ENCODE measurements at places on chromosomes 6 and 20.

GRCh38 chr6:56807326-56807988 is 147.4 kb upstream of the BEND6 start:
- DNase-seq: no peak

GRCh38 chr20:15166744-15167143 is 829.3 kb upstream of the FLRT3 start:
- no peak for DNase-seq

DNA sequence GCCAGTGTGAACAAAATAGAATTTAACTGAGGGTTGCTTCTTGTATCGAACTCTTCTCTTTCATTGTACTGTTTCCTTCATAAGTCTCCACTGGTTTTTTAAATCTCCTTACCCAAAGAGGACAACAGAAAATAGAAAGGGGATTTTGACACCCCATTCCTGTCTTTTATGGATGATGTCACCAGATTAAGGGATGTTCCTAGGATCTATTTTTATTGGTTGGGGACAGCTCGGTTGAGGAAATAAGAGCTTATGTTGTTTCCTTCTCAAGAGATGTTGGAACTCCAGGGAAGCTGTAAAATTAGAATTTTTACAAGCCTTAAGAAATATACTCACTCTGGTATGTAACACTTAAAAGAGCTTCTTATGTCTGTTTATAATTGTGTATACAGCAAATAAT is 171.5 kb downstream of the PHF3 start:
- no peak for DNase-seq

GRCh38 chr6:130913120-130913519 is 85.9 kb downstream of the SMLR1 start:
- no peak for DNase-seq

DNA sequence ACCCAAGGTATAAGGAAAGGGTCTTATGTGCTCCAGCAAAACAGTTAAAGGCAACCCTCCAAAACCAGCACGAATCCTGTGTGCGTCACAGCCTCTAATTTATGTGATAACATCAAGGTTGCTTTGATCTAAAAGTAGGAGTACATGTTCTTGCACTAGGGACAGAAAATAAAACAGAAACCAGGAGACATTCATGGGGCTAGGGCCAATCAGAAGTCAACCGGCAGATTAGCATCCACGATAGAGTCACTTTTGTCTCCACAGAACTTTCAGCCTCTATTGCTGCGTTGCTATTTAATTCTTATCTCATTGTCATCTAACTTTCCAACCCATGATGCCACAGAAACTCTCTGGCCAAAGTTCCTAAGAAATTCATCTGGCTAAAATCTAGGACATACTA is 178.8 kb upstream of the PTCHD4 start:
- no peak for DNase-seq

DNA sequence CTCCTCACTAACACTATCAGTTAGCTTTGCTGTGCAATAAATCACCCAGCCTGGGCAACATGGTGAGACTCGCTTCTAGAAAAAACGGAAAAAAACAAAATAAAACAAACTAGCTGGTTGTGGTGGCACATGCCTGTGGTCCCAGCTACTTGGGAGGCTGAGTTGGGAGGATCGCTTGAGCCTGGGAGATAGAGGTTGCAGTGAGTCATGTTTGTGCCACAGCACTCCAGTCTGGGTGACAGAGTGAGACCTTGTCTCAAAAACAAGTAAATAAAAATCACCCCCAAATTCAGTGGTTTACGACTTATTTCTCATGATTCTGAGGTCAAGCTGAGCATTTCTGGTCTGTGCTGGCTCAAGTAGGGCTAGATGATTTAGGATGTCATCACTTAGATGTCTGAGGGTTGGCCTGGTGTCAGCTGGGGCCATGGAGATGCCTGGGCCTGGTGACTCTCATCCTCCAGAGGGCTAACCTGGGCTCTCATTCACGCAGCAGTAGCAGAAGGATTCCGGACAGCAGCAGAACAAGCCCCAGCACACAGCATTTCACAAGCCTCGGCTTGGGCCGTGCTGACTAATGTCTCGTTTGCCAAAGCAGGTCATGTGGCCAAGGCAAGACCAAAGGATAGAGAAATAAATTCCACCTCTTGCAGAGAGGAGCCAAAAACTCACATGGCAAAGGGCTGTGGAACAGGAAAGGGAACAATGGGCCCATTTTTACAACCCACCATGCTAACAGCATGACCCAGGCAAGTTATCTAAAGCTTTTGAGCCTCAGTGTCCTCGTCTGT is 32.5 kb downstream of the MGME1 start:
- DNase-seq: no peak

GRCh38 chr6:143549949-143550268 is 38.4 kb upstream of the FUCA2 start:
- DNase-seq: no peak

DNA sequence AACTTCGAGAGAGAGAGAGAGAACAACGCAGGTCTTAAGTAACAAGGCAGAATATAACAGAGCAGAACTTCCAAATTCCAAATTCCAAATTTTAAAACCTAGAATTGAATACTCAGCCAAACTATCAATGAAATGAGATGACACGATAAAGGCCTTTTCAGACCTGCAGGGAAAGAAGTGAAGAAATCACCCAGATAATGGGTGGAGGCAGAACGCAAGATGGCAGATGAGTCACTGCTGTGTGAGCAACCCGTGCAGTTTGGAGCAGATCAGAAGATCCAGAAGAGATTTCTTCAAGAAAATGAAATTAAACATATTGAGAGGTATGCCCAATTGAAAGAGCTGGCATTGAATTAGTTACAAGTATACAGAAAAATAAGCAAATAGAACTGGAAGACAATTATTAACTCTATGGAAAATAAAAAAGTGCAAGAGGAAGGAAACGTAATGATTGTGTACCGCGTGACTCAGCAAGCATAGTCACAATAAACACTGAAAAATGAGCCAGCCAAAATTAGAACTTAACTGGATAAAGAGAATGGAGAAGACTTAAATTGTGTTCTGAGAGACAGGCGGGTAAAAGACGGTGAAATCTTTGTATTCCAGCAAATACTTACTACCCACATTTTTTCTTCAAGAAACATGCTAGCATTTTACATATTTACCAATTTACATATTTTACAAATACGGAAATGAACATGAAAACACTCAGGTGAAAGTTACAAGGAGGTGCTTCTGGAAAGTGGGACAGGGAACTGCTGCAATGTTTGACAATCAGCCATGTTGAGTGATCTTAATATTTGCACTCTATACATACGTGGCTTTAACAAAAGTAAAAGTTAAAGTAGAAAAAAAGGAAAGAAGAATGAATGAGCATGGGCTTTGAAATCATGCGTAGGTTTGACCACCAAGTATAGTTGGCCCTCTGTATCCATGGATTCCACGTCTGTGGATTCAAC is 87.9 kb upstream of the CDYL start:
- no peak for DNase-seq

- peak; percentile 7 for DNase-seq
Measured at GRCh38 chr6:122033564-122034181, 365.8 kb upstream of the HSF2 start.

DNA sequence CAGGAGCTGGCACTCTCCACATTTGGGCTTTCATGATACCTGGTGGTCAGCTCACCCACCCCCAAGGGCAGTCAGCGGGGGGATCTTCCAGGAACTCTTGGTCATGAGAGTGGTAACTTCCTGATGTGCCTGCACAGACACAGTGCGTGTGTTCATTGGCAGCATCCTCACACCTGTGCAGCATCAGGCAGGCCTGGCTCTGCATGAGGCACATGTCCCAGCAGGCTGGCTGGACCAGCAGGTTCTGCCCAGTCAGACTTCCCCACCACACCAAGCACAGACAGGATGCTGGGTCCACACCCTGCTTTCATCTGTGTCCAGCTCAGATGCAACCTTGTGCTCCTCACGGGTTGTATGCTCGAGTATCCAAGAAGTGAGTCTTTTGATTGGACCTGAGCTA is 15.7 kb upstream of the UNC93A start:
- no peak for DNase-seq

DNA sequence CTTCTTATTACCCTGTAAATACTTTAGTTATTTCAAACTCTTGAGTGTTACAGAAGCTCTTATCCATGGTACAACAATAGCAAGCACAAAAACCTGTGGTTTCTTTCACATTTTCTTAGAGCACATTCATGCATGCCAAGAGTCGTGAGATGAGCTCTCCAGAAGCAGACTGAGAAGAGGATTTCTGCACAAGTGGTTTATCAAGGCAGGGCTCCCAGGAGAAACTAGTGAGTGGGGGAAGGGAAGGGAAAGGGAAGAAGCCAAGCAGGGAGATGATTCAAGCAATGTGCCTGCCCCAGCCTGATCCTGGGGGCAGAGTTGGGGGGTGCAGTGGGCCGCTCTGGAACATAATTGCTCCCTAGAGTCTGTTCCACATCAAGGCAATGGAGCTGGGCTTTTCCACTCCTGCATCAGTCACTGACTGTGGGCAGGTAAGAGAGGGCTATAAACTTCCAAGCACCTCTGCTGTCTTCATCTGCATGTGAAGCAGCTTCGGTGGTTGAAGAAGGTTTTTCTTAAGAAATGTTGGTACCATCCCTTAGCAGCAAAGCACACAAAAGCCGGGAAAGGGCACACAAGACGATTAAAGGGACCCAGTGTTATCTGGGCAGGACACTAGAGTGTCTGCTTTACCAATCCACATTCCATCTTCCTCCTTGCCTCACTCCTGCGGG is 152.1 kb downstream of the PLCB4 start:
- DNase-seq: no peak

- no peak for DNase-seq
Measured at GRCh38 chr6:6785163-6785521, 196.6 kb downstream of the LY86 start.

DNA sequence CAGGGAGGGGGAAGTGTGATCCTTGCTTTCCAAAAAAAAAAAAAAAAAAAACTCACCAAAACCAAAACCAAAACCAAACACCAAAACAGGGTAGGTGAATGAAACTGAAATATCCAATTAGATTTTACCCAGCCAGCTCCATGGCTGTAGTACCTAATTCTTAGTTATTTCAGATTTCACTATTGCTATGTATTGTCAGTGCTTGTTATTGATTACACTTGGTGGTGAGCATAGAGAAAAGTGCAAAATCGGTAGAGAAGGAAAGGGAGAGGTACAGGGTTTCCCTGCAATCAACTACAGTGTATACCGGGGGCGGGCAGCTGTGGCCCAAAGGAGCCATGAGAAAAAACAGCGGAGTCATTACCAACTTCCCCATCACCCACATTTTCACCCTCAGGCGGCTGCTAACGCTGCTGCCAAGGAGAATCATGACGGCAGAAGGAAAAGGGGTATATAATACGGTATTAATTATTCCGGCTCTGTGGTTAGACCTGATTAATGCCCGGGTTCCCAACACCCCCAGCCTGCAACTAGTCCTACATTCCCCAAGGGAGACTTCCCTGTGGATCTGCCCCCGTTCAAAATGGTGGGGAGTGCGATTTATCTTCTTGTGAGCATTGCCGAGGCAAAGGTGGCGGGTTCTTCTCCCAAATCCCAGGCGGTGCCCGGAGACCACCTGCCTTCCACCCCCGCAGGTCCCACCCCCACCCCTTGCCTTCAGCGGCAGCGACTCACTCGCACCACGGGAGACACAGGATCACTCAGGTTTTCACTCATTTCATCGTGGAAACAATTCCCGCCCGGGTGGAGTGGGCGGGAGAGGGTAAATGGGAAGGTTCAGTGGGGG is at the start of gene C6orf62:
C6orf62 (minus strand) TSS at position 30 of the 847 bp plus-strand sequence. CDS start 486 bp downstream, outside the sequence.
- DNase-seq: no peak

DNA sequence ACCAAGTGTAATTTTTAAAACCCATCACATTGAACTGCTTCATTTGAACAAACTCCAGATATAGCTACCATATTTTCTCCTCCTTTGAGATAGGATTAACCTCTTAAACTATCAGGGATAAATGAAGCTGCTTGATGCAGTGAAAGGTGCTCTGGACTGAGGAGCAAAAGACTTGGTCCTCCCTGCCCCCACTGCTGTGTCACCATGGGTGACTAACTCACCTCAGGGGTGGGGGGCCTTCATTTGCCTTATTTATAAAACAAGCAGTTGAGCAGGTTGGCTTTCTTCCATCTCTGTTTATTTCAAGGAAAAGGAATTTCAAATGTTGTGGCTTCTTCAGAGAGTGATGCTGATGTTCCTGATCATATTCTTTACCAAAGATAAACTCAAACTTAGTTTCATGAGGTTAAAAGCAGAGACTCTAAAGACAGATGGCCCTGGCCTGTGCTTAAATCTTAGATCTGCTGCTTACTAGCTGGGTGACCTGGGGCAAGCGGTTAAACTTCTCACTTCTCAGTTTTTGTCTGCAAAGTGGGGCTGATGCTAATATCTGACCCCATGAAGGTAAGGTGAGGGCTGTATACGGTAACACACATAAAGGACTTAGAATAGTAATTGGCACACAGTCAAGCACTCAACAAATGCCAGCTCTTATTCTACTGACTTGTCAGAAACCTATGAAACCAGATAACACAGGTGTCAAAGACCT is 50.5 kb downstream of the FHL5 start:
- DNase-seq: no peak

DNA sequence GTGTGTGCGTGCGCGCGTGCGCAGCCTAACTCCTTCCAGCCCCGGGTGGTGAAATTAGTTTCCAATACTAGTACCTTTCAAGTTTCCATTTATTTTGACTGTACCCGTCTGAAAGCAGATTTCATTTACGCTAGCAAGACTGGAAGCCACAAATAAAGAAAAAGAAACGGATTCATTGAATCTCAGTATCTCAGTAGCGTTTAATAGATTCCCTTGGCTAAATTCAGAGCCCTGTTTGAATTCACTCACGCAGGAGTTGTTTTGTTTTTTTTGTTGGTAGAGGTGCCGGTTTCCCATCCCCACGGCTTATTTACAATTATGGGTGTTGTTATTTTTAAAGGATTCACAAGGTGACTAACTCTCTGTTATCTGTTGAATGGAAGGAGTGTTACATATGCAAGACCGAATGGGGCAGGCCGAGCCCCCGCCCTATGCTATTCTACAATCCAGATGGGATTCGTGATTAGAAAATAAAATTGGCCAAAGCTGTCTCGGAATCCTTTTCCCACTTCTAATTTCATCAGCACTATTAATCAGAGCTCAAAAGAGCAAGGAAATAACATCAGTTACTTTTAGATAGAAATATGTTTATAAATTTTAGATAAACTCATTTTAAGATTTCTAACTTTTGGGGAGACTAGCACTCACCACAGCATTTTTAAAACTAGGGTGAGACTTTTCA is 2.3 kb upstream of the INSM1 start:
- DNase-seq: no peak

- DNase-seq: no peak
Measured at GRCh38 chr6:44074439-44074812, 52.8 kb downstream of the MRPL14 start.

DNA sequence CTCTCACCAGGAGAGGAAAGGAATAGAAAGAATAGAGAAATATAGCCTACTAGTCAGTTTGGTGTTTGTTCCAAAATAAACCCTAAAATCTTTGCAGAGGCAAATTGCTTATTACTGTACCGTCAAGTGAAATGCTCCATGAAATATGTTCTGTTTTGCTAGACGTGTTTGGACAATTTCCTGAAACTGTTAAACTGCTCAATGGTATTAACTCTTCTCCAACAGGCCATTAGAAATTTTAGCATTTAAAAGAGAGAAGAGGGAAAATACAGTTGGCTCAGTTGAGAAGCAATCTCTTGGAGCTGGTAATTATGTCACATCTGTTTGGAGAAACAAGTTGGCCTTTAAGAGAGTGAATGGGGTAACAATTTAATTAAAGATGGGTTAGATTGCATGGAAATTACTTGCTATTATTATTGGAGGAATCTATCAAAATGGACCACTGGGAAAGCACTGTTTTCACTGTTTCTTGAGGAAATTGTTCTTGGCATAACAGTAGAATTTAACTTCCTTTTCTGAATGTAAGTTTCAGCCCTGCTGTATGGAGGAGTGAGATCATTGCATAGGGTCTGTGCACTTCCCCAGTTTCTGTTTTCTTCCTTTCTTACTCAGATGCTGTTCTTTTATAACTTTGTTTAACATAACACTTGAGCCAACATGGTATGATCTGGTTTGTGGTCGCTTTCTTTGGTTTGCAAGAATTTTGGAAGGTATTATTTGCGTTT is 373.6 kb downstream of the PLCB1 start:
- DNase-seq: no peak
